ENCODE measurements at places on chromosomes 3 and 15.

GRCh38 chr15:48451736-48452135, 120.5 kb downstream of the DUT start:
- DNase-seq, result no peak

GRCh38 chr3:129348734-129349133, 70.1 kb downstream of the HMCES start:
- DNase-seq, result no peak

- DNase-seq, result no peak
These were observed 23.8 kb downstream of the FEM1B start for GRCh38 chr15:68301301-68301700.

DNA sequence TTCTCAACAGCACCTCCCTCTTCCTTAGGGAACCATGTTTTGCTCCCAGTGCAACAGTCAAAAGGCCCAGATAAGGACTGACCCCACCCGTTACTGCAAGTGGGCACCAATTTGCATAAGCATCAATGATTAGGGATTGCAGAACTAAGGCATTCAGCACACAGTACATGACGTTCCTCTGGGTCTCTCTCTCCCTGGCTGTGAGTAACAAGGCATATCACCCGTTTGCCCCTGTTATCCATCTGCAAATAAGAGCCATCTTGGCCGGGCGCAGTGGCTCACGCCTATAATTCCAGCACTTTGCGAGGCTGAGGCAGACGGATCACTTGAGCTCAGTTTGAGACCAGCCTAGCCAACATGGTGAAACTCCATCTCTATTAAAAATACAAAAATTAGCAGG, 18.8 kb downstream of the MAGI1 start:
- DNase-seq, result no peak

- no peak for DNase-seq
These were observed 104.8 kb downstream of the TMEM266 start for GRCh38 chr15:76164602-76165001.

GRCh38 chr3:3998140-3998922, 199.1 kb downstream of the LRRN1 start:
- DNase-seq, result peak; percentile 25

GRCh38 chr15:82649226-82649999, 2.2 kb upstream of the CPEB1 start:
- DNase-seq, result no peak

DNA sequence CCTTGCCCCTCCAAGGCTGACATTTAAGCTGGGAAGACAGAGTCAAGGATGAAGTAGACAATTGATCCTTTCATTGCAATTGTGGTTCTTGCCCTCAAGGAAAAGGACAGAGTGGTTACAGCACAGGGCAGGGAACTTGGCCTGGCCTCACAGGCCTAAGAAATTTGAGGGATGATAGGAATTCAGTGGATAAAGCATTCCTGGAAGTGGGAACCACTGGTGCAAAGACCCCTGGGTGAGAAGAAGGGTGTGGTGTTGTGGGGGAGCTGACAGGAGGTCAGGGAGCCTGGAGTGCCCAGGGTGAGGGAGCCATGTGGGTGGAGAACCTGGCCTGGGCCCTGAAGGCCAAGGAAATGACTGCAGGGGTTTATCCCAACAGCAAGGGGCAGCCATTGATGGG, 287.4 kb downstream of the UACA start:
- DNase-seq, result no peak

GRCh38 chr15:57534281-57534680, 57.4 kb upstream of the MYZAP start:
- no peak for DNase-seq

DNA sequence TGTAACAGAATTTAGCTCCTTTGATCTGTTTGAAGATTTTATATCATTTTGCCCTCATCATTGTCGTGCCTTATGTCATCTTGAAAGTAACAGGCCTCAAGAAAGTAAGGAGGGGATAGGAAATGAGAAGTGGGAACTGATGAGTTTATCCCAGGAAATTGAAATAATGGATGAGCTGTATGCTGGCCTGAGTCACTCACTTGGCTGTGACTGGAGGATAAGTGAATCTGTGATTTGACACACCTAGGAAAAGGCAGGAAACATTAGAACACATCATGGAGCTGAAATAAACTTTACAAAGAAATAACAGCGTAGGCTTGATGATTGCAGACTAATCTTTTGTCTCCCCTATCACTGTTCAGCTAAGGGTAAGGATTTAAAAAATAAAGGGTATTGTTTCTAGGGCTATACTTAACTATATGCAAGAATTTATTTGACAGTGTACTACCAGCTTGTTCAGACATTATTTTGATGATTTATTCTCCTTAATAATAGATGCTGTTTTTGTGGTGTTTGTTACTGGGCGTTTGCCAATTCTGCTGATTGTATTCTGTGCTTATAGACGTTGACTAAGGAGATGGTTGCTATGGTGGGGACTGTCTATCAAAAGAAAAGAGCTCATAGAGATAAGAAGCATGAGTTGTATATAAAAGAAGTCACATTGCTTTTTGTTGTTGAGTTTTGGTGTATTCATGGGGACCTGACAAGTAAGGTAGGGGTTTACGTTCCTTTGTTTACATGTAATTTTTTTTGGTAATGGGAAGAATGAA, 105.6 kb upstream of the ROPN1 start:
- DNase-seq, result no peak

GRCh38 chr3:53890726-53891475, 758 bp downstream of the SELENOK start:
- DNase-seq, result peak; percentile 70

DNA sequence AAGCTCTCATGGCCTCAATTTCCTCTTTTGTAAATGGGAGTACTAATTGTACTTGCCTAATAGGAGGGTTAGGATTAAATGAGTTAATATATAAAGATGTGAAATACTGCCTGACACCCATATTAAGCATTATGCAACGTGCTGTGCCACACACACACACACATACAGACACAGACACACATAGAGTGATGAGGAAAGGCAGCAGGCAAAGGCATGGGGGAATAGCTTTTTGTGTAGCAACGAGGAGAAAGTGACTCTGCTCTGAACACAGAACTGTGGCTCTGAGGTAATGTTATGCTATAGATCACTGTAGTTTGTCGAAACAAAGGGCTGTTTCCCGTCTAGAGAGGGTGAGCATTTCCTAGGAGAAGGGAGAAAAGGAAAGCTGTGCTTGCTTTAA, 233.3 kb upstream of the SLCO3A1 start:
- DNase-seq, result no peak

DNA sequence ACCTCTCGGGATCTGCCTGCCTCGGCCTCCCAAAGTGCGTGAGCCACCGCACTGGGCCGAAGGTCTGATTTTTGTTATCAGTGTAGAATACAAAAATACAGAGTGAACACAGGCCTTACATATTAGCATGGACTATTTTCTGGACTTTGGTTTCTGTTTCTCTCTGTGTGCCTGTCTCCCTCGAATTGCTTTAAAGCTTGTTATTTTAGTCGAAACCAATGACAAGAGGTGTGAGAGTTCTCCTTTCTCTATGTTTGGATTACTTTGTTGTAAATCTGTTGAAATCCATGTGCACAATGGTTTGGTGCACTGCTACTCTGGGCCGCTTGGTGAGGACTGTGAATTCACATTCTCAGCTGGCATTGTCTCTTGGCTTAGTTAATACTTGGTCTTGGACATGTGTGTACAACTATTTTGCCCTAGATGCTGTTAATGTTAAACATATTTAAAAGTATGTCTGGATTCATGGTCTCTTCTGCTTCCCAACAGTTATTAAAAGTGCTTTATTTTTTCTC, 23.9 kb downstream of the MED12L start:
- no peak for DNase-seq

- no peak for DNase-seq
These were observed 78.7 kb upstream of the TGFBR2 start for GRCh38 chr3:30527720-30528119.

DNA sequence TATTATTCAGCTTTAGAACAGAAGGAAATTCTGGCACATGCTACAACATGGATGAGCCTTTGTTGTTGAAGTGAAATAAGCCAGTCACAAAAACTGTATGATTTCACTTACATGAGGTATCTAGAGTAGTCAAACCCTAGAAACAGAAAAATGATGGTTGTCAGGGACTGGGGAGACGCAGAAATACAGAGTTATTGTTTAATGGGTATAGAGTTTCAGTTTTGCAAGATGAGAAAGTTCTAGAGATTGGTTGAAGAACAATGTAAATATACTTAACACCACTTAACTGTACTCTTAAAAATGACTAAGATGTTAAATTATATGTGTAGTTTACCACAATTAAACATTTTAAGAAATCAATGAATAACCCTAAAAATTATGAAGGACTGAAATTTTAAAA, 15.8 kb downstream of the SPTSSB start:
- no peak for DNase-seq

GRCh38 chr3:134423153-134423552, 48.9 kb upstream of the AMOTL2 start:
- DNase-seq, result no peak

- no peak for DNase-seq
These were observed 209.6 kb upstream of the MCTP2 start for GRCh38 chr15:94021621-94022320.

DNA sequence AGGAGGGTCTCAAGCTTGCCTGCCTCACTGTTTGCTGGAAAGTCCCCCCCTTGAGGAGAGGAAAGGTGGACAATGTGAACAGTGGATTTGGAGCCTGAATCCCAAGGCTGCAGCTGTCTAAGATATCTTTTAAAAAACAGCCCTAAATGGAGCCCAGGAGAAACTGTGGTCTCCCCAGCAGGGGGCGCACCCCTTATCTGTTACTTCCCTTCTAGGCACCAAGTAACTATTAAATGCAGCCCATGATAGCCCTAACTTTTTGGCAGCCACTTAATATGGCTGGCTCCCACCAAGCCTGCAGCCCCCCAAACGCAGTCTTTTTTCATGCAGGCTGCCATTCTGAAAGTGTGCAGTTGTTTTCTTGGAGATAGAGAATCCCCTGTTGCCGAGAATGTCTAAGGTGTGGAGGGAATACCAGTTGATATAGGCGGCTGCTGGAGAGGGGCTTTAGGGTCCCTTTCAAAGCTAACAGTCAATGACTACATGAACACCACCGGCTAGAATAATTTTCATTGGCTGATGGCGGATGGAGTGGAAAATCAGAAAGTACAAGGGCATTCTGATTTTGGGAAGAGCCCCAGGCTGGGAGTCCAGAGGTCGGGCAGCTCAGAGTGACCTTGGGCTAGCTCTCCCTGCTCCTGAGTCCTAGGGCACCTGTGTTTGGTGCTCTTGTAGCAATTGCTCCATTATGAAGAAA, 1.3 kb downstream of the RHCG start:
- no peak for DNase-seq

Measured in CD4-positive, alpha-beta T cell treated with Interleukin-1 beta for 1 hour (primary cell).